Stimulated activated CD4-positive, alpha-beta T cell treated with anti-CD3 and anti-CD28 coated beads, Interleukin-1b, Interleukin-23, amount 100 ng/mL, for 1 hour (primary cell): ENCODE measurements at places on chromosomes 7 and 10.

DNA sequence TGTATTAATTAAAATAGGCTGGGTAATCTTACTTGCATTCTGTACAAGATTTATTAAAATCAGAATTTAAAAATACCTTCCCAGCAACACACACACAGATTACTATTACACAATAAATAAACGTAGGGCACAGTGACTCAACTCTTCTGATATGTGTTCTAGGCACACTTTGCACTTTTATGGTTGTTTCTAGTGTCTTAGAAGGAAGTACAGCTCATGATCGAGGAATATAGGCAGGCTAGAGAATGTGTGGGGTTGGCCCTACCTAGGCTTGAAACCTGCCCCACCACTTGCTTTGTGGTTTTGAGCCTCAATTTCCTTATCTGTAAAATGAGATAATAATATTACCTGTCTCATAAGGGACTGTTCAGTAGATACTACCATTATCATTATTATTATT, 30.5 kb downstream of the ARMC3 start:
- DNase-seq = no peak

GRCh38 chr7:157432957-157433576, 96.3 kb downstream of the DNAJB6 start:
- DNase-seq = no peak

DNA sequence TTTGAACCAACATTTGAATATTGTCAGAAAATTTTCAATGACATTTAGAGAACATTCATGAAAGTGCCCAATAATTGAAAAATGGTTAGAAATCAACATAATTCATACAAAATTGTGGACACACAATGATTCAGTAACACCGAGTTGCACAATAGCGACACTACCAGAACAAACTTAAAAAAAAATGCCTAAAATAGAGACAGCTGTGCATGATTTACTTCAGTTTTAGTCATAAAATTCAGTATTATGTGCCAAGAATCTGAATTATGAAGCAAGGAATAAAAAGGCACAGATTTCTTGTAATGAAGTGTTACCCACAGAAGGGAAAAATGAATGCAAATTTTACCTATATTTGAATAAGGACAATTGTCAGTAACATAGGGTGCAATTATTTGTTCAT, 396.0 kb downstream of the SEMA3D start:
- no peak for DNase-seq

DNA sequence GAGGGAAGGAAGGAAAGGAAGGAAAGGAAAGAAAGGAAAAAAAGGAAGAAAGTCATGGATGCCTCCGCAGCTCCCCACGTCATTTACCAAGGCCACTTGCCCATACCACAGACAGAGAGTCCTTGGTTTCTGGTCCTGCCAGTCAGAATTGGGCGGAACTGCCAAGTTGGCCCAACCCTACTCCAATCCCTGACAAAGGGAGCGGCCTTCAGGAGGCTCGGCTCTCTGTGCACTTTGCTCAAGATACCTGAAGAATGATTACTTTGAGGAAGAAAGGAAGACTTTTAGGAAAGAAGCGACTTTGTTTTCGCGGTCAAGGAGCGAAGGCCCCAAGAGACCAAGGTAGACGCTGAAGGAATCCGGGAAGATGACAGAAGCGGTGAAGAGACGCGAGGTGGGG, 49.1 kb upstream of the FXYD4 start:
- no peak for DNase-seq

- no peak for DNase-seq
Measured at GRCh38 chr10:124206616-124207015, 113.2 kb upstream of the CHST15 start.

- no peak for DNase-seq
Measured at GRCh38 chr7:155858521-155859061, 46.3 kb upstream of the SHH start.

DNA sequence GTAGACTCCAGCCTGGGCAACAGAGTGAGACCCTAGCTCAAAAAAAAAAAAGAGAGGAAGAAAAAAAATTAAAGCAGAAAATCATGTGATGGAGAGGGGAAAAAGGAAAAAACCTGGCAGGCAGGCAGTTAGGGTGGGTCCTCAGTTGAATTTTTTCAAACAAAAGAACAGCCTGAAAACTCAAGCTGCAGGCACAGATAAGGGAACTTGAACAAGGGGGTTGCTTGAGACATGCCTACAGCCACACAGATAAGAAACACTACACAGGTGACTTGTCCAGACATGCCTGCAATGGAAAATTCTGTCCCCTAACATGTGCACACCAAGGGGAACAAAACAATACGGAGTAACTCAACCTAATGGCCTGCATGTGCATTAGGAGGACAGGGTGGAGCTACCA, 19.2 kb downstream of the VIM start:
- DNase-seq = no peak

- no peak for DNase-seq
Measured at GRCh38 chr7:103094102-103094501, 19.2 kb downstream of the ARMC10 start.

DNA sequence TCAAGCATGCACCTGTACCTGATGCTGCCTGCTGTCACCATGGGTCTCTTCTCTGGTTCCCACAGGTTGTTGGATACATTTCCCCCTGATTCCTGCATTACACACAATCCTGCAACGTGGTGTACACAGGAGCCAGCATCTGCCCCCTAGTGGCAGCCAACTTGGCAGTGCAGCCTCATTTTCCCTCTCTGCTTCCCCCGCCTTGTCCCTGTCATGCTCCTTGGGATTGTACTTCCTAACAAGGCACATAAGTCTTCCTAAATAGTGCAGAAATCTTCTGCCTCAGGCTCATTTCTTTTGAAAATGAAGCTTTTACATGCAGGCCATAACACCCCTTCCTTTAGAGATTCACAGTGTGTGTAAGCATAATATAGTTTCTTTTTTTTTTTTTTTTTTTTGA, 387.5 kb downstream of the CCSER2 start:
- no peak for DNase-seq

GRCh38 chr10:113045147-113046055, 95.4 kb downstream of the TCF7L2 start:
- DNase-seq = no peak

GRCh38 chr10:13146379-13146778, 15.0 kb upstream of the MCM10 start:
- no peak for DNase-seq

GRCh38 chr10:119871881-119872609, 598 bp downstream of the MCMBP start:
- DNase-seq = no peak

DNA sequence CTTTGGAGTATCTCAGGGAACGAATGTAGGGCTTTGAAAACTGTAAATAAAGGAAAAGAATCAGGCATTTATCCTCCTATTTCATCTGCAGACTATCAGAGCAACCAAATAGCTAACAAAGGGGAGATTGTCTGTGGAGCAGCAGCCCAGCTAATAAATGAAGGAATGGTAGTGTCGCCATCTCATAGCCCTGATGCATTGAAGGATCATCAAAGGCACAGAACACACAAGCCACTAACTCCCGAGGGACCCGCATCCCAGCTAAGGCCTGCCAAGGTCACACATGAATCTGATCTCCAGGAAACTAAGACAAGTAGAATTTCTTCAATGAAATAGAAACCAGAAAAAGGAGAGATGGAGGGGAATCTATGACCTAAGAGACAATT, 38.2 kb downstream of the CALML5 start:
- no peak for DNase-seq

DNA sequence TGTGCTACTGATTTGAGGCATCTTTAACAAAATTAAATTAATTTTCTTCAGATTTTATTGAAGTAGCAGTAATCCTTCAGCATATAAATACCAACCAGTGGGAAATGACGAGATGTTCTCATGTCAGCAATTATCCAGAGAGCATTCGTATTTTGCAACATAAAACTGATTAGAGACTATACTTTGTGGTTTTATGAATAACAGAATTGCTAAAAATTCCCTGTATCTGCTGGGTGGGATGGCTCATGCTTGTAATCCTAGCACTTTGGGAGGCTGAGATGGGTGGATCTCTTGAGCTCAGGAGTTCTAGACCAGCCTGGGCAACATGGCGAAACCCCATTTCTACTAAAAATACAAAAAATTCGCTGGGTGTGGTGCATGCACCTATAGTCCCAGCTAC, 56.9 kb downstream of the ATAD1 start:
- DNase-seq = no peak

- DNase-seq = no peak
Measured at GRCh38 chr7:96899108-96899507, 106.2 kb upstream of the DLX6 start.

DNA sequence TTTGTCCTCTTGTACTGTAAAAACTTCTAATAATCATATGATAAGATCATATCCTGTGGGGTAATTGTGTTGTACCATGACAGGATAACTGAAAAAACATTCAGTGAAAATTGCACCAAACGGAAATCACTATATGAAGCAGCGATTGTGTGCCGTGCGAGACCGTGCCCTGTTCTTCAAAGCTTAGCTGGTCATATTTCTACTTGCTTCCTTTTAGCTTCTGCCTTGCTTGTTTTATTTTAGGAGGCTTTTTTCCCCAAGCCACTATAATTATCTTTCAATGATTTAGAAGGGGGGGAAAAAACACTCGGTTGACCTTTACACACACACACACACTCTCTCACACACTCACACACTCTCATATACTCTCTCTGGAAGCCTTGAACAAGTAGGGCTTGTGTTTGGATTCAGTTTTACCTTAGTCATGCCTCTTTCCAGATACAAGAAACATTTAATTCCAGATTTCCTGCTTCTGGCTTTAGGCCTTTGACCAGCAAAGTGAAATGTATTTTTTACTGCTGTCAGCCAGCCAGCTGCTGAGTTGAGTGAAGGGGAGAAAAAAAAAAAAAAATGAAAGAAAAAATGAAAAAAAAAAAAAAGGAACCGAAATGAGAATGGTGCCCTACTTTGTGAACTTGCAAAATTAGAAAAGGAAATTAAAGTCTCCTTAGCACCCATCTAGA, 181.4 kb downstream of the ARID5B start:
- no peak for DNase-seq

GRCh38 chr10:90914992-90915765, 5.7 kb downstream of the ANKRD1 start:
- no peak for DNase-seq

GRCh38 chr7:4626318-4626845, 55.7 kb upstream of the FOXK1 start:
- DNase-seq = no peak

DNA sequence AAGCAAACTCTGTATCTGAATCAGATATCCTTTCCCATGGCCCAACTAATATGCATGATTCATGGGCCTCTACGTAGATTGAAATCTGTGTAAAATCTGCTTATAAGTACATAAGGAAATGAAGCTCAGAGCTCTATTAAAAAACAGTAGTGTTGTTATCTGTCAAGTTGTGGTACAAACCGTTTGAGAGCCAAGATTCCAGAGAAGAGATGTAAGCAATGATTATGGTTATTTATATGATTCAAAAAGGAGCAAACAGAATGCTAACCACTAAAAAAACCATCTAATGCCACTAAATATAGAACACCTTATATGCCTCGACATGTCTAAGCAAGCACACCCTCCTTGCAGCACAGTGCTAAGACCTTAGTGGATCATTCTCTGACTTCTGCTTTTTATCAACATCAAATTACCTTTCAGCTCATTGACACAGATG, 26.6 kb downstream of the RPP38 start:
- no peak for DNase-seq

- DNase-seq = peak; percentile 4
Measured at GRCh38 chr10:114538181-114538906, 119.7 kb downstream of the ABLIM1 start.

DNA sequence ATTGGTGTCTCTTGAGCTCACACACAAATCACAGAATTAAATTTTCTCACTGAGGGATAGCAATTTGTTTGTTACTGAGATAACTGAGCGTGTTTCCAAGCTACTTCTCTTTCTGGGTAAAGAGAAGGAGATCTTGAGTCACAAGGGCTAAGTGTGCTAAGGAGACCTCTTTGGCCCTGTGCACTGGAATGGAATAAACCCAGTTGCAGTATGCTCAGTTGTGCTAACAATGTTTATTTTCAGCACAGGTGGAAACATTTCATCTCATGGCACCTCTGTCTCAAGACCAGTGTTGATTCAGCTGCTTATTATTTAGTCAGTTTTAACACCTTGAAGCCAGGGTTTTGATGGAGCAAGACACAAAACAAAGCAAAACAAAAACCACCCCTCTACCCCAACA, 22.5 kb upstream of the UBE2H start:
- no peak for DNase-seq

DNA sequence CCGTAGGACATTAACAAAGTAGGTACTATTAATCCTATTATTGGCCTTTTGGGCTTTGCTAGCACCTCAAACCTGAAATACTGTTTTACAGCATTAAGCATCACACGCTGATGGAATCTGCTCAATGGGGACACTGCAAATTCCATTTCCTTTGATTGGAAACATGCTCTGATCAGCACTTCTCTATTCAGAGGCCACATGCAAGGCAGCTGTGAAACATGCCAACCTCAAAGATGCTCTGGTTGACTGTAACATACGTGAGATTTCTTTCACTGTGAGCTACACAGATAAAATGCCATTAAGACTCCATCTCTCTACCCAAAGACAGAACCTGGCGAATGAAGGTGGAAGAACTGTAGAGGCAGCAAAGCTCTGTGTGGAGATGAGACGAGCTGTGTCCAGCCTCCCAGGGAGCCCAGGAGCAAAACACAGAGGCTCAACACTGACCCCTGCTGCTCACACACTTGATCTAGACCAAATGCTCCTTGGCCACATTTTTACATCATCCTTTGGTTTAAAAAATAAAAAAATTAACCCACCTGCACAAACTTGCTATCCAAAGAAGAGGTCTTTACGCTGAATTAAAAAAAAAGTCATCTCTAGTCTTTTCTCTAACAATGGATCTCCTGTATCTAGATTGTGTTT, 8.0 kb downstream of the RSU1 start:
- DNase-seq = peak; percentile 34

DNA sequence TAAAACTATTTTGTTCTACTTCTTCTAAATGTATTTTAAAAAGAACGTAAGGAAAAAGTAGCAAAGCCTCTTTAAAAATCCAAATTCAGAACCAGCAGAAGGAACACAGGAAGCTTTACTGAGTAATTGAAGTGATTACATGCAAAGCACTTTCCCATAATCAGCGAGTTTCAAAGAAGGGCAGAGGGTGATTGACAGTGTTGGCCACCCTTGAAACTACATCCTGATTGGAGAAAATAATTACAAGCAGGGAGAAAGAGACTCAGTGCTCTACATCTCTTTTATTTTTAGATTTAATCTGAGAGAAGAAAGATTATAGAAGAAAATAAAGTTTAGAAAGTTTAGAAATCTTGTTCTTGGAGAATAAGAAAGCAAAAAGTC, 20.3 kb upstream of the HGF start:
- DNase-seq = no peak
